Inflammatory macrophage treated with lipopolysaccharide for 1 hour (primary cell): ENCODE measurements at places on chromosomes 2 and 18.

DNA sequence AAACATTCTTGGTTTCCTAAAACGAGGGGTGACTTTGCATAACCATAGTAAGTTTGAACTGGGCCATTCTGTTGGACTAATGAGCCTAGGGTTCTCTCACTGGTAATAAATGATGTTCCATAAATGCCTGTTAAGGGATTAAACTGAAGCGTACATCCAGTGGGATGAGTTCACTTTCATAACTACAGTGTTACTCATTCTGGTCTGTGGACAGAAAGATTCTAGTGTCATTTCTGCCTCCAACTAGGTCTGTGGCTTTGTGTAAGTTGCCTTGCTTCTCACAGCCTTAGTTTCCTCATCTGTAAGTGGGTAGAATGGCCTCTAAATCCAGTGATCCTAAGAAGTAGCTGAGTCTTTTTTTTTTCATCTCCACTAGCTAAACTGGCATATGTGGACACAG, 1860.6 kb upstream of the PIK3C3 start:
- DNase-seq: no peak

GRCh38 chr2:14082640-14083039, 549.9 kb upstream of the LRATD1 start:
- DNase-seq: no peak

DNA sequence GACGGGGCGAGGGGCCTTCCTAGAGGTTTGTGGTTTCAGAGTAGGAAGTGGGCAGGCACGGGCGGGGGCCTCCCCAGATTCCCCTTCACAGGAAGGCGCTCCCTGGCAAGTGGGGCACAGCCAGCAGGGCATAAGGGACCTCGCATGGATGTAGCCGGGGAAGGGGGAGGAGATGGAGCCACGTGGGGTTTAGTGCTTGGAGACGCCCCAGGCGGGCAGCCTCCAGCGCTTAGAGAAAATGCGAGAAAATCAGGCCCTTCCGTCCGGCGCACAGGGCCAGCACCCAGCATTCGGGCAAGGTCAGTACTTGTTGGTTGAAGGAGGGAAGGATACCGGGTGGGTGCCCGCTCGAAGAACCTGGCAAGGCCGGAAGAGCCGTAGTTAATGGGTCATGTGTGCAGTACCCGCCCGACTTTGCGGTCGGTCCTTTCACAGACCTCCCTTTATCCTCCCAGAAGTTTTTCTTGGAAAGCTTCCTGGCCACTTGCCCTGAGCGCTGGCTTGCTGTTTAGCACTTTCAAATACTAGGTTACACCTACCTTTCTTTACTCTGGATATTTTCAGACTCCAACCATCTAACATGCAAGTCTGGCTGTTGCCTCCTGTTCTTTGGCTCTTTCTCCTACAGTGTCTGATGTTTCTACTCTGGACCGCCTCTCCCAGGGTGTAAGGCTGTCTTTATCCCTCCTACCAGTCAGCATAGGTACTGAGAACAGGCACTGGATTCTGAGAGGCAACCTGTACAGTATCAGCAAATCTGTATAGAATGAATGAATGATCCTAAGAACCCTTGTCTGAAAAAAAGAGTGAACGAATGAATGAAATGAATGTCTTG, 78.1 kb downstream of the CIB4 start:
- no peak for DNase-seq

- no peak for DNase-seq
These were observed 53.1 kb downstream of the CHRNA1 start for GRCh38 chr2:174711206-174711605.

DNA sequence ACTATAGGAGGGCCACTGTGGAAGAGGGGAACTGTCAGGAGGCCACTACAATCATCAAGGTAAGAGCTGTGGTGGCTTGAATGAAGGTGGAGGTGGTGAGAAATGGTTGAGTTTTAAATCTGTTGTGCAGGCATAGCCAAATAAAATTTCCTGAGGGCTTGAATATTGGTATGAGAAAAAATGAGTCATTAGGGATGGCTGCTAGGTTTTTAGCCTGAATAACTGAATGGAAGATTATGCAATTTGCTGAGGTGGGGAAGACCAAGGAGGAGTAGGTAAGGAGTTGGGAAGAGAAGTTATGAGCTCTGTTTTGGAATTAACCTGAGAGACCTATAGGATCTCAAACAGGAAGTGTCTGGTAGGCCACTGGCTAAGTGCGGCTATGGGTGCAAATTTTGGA, 84.0 kb downstream of the KLHL14 start:
- no peak for DNase-seq

DNA sequence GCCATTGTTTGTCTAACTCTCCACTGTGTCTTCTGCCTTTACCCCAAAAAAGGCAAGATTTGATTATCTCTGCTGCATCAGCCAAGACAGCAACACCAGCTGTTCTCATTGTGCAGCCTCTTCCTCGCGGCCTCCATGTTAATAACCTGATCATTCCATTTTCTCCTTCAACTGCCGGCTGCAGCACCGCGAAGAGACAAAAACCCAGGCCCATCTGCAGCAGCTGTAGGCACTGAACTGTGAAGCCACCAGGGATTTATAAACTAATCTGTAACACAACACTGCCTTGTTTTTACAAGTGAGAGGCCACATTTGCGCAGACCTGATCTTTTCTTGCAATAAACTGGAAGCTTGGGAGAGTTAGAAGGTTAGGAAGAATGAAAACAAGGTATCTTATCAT, 147.8 kb downstream of the SATB2 start:
- DNase-seq: no peak

- no peak for DNase-seq
These were observed 168.7 kb downstream of the ANKRD44 start for GRCh38 chr2:197141702-197142473.

DNA sequence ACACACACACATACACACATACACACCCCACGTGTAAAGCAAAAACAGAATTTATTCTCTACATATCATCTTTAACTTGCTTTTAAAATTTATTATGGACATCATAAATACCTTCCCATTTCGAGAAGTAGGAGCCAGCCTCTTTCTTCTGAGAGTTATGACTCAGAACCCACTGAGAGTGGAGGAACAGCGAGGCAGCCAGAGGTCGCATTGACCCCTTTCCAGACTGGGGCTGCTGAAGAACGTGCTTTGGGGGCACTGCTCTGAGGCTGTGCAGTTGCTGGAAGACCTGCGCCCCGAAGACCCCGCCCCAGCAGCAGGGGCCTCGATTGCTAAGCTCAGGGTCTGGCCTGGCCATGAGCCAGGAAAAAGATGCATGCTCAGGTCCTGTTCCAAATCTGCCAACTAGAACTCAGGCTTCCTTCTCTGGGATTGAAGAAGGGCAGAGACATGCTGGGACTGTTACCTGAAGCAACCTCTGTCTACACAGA, 133.8 kb upstream of the TWIST2 start:
- DNase-seq: no peak

DNA sequence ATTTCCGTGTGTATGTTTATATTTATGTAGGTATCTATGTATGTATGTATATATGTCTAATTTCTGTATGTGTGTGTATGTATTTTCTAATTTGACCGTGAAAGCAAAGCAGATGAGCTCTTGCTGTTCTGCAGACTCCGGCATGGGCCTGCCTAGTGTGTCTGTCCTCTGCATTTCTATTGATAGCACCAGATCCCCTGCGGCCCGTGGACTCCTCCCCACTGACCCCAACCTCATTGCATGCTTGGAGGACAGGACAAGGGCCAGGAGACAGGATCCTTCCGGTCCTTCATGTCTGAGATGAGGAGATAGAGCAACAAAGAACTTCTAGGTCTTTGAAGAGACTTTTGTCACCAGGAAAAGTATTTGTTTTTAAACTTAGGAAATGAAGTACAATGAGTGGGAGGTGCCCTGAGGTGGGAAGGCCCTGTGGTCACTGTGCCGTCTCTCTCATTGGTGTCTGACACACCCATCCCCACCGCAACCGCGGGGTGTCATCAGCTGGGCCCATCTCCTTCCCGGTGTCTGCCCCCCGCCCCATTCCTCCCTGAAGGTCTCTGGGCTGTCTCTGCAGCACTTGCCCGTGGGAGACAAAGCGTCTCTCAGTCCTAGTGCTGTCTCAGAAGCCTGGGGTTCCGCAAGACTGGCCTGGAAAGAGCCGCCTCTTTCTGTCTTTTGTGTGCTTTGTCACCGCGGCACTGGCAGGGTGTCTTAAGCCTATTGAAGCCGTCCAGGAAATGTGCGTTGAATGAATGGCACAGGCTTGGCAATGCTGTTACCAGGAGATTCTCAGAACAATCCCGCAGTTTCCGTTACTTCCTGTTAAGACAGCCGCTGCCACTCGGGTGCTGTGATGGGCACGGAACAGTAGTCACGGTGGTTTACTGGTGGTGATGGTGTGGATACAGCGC, 216.4 kb downstream of the AGAP1 start:
- DNase-seq: no peak

DNA sequence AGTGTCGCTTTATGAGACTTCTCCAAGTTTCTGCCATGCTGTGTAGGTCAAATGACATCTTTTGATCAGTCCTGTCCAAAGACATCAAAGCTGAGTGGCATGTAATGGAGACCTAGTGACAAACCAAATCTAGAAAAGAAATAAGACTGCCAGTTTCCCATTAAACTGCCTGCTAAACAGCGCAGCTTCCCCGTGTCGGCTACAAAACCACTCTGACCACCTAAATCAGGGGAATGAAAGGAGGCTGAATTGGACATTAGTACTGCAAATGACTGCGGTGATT, 57.7 kb downstream of the TSHZ1 start:
- no peak for DNase-seq

GRCh38 chr18:48817021-48817461, 133.7 kb downstream of the SMAD7 start:
- no peak for DNase-seq

DNA sequence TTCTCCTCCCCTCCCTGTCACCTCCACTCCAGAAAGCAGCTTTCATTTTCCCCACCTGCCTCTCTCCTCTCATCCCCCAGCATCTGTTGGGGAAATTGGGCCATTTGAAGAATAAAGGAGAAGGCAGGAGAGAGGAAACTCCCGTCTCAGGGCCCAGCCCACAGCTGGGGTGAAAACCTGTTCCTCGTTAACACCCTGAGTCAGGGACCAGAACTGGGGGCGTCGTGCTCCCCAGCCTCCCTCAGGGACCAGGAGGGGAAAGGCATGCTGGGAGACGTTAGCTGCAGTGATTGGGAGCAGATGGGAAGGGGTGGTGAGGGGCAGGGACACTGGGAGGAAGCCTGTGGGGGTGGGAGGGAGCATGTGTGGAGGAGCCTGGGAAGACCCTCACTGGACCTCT, 251.3 kb downstream of the DYSF start:
- no peak for DNase-seq

- no peak for DNase-seq
These were observed 121.6 kb downstream of the VAPA start for GRCh38 chr18:10035281-10035991.

GRCh38 chr2:56230156-56230555, 46.4 kb downstream of the CCDC85A start:
- no peak for DNase-seq

GRCh38 chr2:162694266-162694665, 144.3 kb downstream of the KCNH7 start:
- no peak for DNase-seq

DNA sequence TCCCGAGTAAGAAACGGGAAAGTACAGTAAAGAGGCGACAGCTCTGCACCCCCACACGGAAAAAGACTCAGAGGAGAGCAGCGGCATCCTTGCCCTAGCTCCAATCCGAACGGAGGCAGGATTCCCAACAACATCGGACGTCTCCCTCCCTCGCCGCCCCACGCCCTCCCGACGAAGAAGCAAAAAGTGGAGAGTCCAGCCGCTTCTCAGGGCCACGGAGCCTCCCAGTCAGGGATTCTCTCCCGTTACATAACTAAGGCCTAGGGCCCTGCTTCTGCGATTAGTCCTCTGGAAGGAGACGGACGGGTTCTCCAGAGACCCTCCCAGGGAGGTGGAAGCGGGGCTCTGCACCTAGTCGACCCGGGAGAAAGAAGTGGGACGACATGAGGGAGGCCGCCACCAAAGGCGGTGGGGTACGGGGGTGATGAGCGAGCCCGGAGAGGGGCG, 587 bp downstream of the SUMO1 start:
- peak; percentile 58 for DNase-seq

DNA sequence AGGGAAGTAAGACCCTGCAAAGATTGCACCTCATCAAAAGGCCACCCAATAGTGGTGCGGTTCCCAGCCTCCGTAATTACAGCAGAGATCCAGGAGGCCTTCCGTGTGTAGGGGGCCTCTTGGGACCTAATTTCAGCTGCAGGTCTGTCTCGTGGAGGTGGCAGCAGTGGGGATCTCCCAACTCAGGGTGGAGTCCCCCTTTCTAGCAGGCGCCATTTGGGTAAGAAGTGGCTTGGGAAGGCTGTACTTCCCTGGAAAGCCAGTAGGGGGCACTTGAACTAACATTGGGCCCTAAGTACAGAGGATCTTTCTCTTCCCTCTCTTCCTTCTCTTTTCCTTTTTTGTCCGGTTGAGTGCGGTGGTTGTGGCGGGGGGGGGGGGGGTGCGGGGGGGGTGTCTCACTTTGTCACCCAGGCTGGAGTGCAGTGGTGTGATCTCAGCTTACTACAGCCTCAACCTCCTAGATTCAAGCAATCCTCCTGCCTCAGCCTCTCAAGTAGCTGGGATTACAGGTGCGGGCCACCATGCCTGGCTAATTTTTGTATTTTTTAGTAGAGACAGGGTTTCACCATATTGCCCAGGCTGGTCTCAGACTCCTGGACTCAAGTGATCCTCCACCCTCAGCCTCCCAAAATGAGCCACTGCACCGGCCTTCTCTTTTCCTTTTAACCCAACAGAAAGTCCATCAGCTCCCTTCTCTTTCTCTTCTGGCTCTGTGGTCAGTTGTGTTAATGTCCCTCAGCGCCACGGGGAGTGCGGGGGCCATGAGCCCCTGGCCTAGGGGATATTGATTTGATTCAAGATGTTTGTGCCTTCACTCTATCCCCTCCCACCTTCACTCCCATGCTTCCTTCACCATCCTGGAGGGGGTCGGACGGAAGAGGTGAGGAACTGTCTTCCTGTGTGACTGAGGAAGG, 32.0 kb downstream of the CENPO start:
- peak; percentile 59 for DNase-seq

DNA sequence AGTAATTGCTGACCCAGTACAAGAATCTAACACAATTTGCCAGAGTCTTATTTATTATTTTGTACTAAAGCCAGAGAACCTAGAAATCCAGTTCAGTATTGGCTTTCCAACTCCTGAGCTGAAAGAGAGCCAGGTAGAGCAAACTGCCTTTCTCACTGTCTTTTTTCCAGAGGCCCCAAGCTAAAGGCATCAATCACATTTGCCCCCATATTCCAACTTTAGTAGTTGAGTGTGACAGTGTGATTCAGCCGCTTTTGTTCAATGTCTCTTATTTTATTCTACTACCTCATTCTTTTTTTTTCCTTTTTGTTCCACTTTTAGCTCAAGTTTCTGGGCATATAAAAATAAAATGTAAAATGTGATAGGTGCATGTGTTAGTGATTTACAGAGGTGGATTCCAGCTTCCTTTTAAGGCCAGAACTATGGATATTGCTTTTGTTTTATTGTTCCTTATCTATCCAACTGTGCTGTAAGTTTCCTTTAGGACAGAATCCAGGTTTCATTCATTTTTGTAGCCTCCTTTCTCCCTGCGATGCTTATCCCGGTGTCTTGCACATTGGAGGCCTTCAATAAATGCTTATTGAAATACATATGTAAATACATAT, 153.0 kb downstream of the ZEB2 start:
- DNase-seq: no peak

DNA sequence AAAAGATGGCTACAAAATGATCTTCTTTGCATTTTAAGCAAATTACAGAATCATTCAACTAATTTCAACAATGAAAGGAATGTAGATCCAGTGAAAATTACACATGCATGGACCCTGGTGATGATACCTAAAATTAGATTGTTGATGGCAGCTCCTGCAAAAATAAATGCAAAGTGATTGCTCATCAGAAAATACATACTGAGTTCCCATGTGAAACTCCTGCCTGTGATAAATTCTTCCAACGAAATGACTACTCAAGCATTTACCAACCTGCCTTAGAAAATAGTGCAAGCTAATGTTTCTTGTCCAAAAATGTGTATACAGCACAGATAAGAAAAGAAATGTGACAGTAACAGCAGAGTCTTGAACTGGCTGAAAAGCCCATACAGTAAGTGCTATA, 300.0 kb upstream of the REV1 start:
- DNase-seq: no peak
